ENCODE measurements at places on chromosomes 16 and 17. TPM values are rescaled to one million over a fixed set of nuclear protein-coding genes. Genes with fewer than 3 reads are reported as not detected.

DNA sequence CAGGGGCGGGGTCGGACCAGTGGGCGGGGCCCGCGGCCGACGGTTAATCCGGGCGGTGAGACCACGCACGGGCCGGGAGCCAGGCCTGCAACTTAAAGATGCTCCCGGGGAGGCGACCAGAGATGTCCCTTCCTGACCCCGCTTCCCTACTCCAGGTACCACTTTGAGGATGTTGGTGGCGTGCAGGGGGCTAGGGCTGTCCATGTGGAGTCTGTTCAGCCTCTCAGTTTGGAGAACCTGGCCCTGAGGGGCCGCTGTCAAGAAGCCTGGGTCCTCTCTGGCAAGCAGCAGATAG lies 580 bp downstream of the RANGRF start:
- DNase-seq = no peak

ATXN7L3 gene
- 46.7 TPM for total RNA-seq

DNA sequence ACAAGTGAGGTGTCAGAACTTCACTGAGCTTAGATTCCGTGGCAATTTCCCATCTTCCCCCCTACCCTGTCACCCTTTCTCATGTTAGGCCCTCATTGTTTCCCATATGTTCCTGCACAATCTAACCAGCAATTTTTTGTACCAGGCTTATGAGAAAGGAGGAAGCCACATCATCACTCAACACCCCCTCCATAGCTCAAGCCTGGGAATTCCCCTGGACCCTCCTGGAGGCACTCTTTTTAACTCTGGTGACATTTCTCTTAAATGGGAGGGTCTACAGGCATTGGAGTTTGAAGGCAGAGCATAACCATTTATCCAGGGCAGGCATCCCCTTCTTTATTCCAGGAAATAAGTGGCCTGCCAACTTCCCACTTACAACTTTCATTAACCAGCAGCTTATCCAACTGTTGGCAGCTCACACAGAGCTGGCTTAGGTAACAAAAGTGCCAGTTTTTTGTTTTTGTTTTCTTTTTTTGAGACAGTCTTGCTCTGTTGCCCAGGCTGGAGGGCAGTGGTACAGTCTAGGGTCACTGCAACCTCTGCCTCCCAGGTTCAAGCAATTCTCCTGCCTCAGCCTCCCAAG lies 10.4 kb upstream of the GLG1 start:
- no peak for DNase-seq

- no peak for DNase-seq
These were observed 25.2 kb downstream of the ELAC2 start for GRCh38 chr17:12992676-12993075.

GRCh38 chr17:3693829-3694231 lies 2.1 kb downstream of the P2RX5 start:
- DNase-seq = no peak

GRCh38 chr16:27080895-27081294 lies 14.2 kb downstream of the C16orf82 start:
- no peak for DNase-seq

CNGB1 gene
- not detected for total RNA-seq

DNA sequence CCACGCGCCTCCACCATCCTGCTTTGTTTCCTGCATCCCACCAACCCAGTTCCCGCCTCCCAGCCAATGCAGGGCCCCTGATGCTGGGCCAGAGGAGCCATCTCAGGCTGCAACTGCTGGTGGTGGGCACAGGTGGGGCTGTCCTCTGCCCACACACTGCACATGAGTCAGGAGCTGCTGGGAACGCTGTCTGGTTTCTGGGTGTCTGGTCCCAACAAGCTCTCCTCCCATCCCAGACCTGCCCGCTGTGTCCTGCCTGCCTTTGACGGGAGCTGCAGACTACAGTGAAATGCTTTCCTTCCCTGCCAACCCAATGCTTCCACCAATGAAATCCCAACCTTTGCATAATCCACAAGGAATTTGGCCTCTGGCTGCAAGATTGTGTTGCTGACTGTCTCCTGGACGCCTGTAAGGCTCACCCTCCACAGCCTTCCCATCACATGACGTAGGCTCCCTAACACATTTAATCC lies 98.9 kb downstream of the N4BP1 start:
- DNase-seq = no peak

GRCh38 chr16:28555561-28555960 lies 1.8 kb downstream of the SGF29 start:
- no peak for DNase-seq

- no peak for DNase-seq
These were observed 492.2 kb downstream of the CDH11 start for GRCh38 chr16:64629622-64630021.

DNA sequence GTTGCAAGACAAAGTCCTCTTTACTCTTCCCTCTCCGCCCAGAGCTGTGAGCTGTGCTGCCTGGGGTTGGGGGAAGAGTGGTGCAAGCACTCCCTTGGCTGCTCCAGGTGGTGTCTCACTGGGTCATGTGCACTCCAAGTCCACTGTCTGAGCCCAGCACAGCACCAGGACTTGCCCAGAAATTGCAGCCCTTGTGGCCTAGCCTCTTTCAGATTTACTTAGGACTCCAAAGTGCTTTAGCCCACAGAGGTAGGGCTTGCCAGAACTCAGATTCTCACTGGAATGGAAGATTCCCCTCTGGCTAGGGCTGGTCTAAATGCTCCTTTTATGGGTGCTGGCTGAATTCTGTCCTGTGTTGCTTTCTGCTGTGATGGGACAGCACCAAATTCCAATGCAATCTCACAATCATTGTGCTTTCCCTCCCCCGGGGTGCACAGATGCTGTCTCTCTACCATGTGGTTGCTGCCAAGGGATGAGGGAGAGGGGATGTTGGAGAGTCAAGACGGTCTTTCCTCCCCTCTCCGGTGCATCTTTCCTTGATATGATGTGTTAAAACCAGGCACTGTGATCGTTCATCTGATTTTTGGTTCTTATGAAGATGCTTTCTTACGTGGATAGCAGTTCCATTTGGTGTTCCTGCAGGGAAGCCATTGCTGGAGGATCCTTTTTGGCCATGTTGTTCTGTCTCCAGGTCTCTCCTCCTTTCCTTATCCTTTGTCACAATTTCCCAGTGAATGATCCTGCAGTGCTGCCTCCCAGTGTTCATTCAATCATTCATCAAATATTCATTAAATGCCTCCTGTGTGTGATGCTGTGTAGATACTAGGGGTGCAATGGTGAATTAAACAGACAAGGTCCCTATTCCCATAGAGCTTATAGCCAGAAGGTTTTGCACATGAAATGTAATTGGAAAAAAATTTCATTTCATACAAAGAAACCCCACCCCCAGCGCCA lies 216.3 kb downstream of the SPECC1 start:
- no peak for DNase-seq

- DNase-seq = no peak
These were observed 79.8 kb downstream of the ZNF423 start for GRCh38 chr16:49776085-49776595.

GRCh38 chr16:85238233-85238647 lies 126.0 kb upstream of the CIBAR2 start:
- no peak for DNase-seq

DNA sequence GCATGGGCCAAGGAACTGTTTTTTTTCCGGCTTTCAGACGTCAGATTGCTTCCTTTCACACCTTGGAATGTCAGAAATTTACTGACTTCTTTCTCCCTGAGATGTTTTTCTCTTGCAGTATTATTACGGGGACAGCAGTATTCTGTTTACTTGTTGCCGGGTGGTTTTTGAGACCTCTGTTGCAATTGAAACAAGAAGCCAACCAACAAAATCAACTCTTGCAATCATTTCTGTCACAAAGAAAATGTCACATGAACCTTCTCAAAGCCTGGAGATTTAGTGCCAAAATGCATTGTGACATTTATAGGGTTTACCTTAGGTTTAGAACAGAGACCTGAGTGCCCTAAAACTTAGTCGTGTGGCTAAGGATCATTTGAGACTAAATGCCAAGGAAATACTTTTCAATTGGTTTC lies 174.3 kb downstream of the MAP2K6 start:
- no peak for DNase-seq

ABCA6 gene
- total RNA-seq = 52.1 TPM

GRCh38 chr16:66256919-66257318 lies 109.6 kb upstream of the CDH5 start:
- DNase-seq = no peak

GRCh38 chr16:85148931-85149330 lies 36.7 kb upstream of the CIBAR2 start:
- DNase-seq = no peak

DNA sequence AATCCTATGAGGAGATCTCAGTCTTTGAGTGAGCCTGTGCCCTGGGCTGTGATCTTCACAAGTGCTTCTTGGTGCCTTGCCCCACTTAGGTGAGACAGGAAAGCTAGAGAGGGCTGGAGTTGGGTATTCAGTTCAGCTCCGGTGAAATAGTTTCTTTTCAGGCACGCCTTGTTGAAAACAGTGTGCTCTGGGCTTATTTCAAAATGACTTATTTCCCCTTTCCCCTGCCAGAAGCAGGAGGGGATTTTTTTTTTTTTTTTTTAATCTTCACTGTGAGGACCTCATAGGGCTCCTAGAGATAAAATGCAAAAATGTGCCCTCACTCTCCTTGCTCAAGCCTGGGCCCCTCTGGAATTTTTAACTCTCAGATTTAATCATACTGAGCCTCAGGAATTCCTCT lies 27.2 kb downstream of the MOSMO start:
- no peak for DNase-seq

C17orf100 gene
- total RNA-seq = 1.5 TPM

DNA sequence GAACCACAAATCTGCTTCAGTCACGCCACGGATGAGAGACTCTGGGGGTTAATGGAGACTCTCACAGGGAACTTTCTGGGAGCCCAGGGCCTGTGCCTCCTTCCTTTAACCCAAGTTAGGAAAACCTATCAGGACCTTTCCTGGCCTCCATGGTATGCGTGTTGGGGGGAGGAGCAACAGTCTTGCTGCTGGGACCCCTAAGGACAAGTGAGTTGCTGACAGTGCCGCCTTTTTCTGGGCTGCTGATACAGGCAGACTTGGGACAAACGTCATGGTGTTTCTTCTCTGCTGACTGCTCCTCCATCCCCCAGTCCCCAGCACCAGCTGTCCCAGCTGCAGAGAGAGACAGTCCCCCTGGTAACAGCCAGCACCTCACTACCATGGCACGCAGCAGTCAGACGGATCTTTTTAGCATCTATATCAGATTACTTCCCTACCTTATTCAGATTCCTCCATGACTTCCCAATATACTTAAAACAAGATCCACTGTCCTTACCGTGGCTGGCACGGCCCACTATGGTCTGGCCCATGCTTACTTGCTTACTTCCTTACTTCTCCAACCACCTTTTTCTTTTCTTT lies 6.5 kb downstream of the DPEP2NB start:
- no peak for DNase-seq

ZNRF1 gene
- total RNA-seq = 67.4 TPM

GRCh38 chr17:588519-588918 lies 126.1 kb downstream of the VPS53 start:
- no peak for DNase-seq

DNA sequence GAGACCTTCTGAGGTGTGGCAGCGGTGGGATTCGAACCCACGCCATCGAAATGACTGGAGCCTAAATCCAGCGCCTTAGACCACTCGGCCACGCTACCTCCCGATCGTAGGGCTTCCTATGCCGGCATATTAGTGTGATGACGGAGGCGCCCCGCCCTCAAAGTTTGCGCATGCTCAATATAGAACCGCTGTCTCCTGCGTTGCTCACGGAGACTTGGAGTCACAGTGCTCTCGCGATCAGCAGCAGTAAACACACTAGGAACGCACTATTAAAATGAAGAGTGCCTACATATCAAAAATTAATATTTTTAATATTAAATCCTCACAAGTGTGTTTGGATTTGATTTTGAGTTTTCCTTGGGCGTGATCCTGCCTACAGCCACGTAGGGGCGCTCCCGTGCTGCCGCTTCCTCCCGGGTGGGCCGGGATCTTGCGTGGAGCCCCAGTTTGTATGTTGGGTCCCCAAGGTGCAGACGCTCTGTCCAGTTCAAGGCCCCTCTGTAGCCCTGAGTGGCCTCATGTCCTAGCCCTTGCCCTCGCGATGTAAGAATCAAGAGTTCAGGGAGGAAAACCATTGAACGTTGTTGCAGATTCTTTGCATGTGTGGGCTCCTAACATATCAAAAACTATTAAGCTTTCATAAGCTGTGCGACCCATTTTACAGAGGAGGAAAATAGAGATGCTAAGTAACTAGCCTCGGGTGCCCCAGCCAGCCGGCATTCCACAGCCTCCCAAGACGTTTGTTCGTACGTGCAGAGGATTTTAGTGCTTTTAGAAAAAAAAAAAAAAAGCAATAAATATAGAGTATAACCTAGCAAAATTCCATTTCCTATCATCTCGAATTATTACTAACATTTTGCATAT lies 10.2 kb upstream of the EEF2K start:
- DNase-seq = no peak

DNA sequence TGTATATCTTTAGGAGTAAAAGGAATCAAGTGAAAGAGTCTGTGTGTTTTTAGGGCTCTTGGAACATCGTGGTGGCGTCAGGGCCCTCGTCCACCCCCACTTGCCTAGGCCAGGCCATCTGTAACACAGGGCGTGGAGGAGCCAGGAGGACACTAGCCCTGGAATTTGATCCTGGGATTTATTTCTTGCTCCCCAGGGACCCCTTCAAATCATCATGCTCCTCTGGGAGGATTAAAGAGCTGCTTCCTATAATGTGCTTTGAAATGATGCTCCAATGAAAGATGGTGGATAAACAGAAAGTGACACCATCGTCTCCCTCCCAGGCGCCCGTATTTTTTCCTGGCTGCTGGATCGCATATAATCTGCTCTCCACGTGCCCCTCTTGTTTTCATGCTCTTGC lies 113.3 kb downstream of the AATF start:
- DNase-seq = no peak

GRCh38 chr16:1809281-1809801 lies 15.8 kb upstream of the IGFALS start:
- DNase-seq = no peak

SPG7 gene
- total RNA-seq = 104 TPM

ATP1B2 gene
- 0.09 TPM for total RNA-seq

DNA sequence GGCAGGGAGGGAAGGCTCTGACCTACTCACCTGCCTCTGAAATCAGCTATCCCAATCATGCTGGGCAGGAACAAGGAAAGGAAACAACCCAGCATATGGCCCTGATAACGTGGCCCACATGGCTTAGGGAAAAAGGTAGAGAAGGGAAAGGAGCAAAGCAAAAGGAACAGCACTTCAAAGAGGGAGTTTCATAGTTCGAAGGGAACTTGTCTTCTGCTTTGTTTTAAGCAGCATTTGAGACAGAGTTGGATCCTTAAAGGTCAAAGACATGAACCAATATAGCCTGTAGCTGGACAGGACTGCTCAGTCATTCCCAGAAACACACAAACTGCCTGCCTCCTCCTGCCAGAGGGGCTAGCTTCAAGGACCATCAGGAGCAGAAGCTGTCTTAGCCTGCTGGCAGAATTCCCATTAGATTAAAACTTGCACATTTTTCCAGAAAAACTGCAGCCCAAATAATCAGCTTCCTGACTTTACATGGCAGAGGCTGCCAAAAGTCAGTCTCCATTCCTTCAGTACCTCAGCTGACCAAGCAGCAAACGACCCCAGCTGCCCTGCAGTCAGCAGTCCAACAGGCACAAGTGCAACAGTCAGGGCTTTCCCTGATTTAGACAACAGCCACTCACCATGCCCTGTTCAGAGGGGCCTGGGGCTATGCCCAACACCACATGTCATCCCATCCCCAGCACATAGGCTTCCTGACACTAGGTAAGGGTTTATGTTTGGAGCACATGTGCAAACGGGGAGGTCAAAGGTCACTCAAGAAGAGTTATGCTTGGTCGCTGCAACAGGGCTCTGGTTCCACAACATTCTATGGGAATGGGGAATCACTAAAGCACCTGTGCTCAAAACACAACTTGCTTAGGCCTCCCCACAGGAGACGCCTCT lies 32.5 kb downstream of the RANBP10 start:
- DNase-seq = no peak

All from esophagus squamous epithelium (tissue), 5 donors.